ENCODE measurements at places on chromosomes 5 and 9.

- no peak for DNase-seq
These were observed 90.6 kb upstream of the SLC25A48 start for GRCh38 chr5:135743705-135744411.

DNA sequence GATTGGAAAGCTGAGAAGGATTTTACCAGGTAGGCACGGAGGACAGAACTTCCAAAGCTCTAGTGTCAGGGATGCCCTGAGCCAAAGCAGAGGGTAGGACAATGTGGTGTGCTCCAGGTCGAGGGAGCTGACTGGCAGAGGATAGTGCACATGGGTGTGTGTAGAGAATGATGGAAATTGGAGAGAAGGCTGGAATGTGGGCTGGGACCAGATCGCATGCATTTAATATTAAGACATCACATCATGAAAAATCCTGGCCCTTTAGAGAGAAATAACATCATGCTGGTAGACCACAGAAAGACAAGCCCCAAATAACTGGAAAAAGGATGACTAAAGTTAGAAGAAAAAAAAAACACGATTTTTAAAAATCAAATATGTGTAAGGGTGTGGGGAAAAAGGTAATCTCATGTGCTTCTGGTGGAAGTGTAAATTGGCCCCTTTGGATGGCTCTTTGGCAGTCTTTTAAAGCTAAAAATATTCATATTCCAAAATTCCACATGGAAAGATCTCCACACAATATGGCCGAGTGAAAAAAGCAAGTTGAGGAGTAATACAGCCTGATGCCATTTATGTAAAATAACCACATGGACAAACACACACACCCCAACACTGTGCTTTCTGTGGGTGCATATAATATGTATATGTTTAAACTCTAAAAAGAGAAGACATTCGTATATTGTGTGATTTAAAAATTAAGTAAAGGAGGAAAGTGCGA lies 67.0 kb upstream of the TGFBR1 start:
- no peak for DNase-seq

GRCh38 chr5:17123010-17123409 lies 94.4 kb upstream of the BASP1 start:
- DNase-seq, result no peak

DNA sequence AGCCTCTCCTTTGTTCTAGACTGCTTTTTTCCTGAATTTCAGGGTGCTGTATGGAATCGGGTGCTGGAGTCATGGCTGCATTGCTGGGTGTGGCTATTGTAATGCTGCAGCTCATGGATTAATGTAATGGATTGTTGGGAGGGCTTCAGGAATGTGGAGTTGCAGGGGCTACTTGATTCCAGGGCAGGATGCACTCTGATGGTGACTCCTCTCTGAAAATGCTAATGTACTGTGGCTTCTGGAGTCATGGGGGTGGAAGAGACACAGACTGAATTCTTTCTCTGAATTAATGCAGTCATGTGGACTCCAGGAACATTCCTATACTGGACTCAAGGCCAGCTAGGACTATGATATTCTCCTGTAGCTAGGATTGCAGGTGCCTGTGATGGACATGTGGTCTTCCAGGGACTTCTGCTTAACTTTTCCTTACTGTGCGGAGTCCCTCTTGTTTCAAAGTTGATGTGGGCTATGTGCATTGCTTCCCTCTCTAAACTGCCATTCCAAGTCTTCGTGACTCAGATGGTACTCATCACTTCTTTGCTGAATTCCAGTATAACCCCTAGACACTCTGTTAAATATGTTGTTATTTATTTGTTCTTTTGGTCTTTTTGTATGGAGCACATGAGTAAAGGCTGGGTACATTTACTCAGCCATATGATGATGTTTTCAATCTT lies 396.2 kb downstream of the KCTD16 start:
- DNase-seq, result no peak

GRCh38 chr9:93911801-93912554 lies 43.2 kb downstream of the BARX1 start:
- no peak for DNase-seq
